Stimulated activated CD8-positive, alpha-beta memory T cell treated with anti-CD3 and anti-CD28 coated beads, Interleukin-7, amount 100 ng/mL, for 4 hours (primary cell): ENCODE measurements at places on chromosomes 2 and 18.

DNA sequence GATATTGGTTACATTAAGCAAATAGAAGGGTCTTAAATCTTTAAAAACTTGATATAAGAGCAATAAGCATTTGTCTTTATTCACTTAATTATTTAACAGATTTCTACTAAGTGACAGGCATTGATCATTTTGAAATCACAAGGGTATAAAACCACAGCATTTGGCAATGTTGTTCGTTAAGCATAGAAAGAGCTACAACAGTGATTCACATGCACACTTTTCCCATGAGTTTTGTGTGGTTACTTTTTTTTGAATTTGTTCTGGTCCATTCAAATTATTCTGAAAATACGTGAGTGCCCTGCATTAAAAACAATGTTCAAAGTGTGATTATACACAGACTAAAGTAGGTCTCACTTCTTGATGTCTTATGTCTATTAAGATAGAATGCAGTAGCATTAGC, 52.2 kb downstream of the LYPD6B start:
- no peak for DNase-seq

GRCh38 chr18:13934676-13935075, 19.3 kb upstream of the MC2R start:
- no peak for DNase-seq

DNA sequence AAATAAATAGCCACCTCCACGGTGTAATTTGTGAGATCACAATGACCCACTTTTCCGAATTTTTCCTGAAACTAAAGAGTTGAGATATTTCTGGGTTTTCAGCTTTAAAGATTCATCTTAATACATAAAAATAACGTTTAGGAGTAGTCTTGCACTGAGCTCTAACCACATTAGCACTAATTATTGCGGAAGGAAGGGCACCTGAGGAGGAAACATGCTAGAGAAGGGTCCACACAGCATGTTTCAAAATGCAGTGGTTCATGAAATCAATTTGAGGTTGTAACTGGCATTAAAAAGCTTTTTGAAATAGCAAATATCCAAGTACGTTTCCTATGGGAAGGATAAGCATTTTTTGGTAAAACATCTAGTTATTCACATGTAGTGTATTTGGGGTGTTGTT, 8.4 kb downstream of the INPP4A start:
- DNase-seq = no peak

- no peak for DNase-seq
These were observed 184.7 kb downstream of the SMAD7 start for GRCh38 chr18:48766026-48766425.

GRCh38 chr2:69032336-69032735, 19.4 kb downstream of the ANTXR1 start:
- DNase-seq = no peak

- no peak for DNase-seq
These were observed 26.1 kb downstream of the DGUOK start for GRCh38 chr2:73952499-73953446.

GRCh38 chr2:236369661-236370062, 105.5 kb upstream of the ASB18 start:
- no peak for DNase-seq

- no peak for DNase-seq
These were observed 182.7 kb upstream of the GLI2 start for GRCh38 chr2:120552800-120553481.

- peak; percentile 47 for DNase-seq
These were observed 10.3 kb downstream of the ITGA6 start for GRCh38 chr2:172437419-172438341.
